ENCODE measurements at places on chromosomes 11 and 22.
A peak's percentile ranks its signal among the peaks of the same experiment; 100 is the strongest.

GRCh38 chr11:76335842-76336241, 45.1 kb downstream of the THAP12 start:
- DNase-seq = no peak

DNA sequence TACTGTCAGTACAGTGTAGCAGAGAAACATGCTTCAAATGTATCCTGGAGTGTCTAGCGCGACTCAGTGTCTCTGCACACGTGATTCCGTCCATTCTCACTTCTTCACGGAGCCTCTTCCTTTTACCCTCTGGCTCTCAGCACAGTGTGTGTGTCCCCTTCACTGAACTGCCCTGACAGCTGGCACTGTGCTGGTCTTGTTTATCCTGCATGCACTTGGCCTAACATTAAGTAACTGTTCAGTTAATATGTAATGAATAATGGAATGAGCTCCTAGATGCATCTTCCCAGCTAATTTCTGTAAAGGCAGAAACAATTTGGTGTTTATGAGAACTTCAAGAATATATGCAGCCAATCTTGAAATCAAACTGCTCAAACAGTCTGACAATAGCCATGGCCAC, 44.4 kb downstream of the KMT5B start:
- DNase-seq = no peak

GRCh38 chr22:42760806-42761565, 40.3 kb upstream of the A4GALT start:
- DNase-seq = no peak

- DNase-seq = no peak
These were observed 22.6 kb upstream of the CCDC134 start for GRCh38 chr22:41777749-41778425.

- DNase-seq = peak; percentile 21
These were observed 65.9 kb upstream of the HMGXB4 start for GRCh38 chr22:35191412-35191811.

- no peak for DNase-seq
These were observed 17.2 kb downstream of the CHADL start for GRCh38 chr22:41223535-41223934.

DNA sequence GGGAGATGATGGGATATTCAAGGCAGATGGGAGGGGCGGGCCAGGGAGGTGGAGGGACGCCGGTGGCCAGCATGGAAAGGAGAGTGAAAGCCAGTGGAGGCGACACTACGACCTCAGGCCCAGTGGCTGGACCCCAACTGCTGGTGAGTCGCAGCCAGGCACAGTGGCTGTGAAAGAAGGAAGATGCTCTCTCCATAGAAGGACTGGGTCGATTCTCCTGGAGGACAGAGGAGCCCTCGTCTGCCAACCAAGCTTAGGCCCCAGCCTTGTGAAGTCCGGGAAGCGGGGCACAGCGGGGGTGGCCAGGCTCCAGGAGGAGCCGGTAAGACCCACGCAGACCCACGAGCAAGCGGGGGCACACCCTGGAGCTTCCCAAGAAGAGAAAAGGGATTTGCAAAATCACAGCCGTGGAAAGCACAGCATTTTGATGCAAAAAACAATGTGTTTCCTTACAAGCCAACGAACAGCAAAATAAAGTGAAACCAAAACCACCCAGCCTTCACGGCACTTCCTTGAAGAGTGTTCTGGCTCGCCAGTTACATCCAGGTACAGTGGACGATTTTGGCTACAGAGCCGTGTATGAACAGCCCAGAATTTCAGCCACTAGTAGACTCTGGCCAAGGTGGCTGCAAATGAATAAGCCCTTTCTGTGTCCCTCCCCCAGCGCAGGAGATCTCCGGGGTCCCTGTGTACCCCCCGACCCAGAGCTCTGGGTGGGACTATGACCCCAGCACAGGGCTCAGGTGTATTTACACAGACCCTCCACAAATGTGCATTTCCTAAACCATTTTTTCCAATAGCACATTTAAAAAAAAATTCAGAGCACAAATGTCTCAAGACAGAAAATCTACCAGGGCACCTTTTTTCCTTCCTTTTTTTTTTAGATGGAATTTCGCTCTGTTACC, 96.9 kb downstream of the TRMU start:
- DNase-seq = no peak

GRCh38 chr22:19634226-19634975, 79.9 kb upstream of the SEPTIN5 start:
- DNase-seq = no peak

GRCh38 chr11:31921081-31921480, 110.0 kb upstream of the PAX6 start:
- no peak for DNase-seq

- DNase-seq = no peak
These were observed 31.2 kb upstream of the RASL10A start for GRCh38 chr22:29346659-29347058.

DNA sequence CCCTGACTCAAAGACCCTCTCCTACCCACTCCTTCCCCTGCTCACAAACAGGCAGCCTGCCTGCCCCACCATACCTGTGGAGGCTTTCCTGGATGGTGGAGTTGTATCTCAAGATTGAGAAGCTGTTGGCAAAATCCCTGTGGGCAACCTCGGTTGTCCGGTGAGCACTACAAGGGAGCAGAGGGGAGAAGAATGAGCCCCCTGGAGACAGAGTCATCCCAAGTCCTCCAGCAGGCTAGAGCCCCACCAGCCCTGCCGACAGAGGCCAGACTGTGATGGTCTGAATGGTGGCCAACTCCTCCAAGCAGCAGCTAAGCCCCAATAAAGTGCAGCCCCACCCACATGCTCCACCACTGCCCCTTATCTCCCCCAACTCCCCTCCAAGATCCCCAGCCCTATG, 17.5 kb downstream of the TMPRSS13 start:
- no peak for DNase-seq

DNA sequence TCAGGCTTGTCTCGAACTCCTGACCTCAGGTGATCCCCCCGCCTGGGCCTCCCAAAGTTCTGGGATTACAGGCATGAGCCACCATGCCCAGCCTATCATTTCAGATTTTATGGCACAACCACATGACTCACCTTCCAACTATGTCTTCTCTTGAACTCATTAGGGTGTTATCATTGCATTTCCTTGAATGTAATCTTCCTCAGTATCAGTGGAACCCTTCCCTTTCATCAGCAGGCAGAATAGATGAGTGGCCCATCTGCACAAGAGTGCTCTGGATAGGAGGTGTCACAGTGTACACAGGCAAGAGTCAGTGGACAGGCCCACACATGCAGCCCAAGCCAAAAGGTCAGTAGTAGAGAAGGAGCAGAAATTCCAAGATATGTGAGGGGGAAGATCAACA, 29.1 kb upstream of the AQP11 start:
- no peak for DNase-seq

GRCh38 chr11:28228196-28228895, 120.2 kb downstream of the METTL15 start:
- no peak for DNase-seq

DNA sequence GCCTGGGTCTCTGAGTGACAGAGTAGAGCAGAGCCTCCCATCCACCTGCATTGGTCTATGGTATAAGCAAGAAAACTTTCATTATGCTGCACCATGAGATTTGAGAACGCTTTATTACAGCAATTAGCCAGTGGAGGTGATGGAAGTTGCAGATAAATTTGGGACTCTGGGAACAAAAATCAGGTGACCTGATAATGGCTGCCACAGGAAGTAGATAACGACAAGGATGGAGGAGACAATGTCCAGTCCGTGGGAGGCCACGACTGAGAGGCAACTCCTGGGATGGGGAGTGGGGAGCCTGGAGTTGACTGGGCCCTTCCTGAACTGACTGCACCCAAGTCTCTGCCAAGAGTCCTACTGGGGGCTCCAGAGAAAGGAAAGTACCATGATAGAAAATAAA, 4.7 kb downstream of the MRGPRD start:
- DNase-seq = peak; percentile 5

GRCh38 chr11:66979336-66979980, 4.4 kb downstream of the C11orf86 start:
- DNase-seq = no peak

DNA sequence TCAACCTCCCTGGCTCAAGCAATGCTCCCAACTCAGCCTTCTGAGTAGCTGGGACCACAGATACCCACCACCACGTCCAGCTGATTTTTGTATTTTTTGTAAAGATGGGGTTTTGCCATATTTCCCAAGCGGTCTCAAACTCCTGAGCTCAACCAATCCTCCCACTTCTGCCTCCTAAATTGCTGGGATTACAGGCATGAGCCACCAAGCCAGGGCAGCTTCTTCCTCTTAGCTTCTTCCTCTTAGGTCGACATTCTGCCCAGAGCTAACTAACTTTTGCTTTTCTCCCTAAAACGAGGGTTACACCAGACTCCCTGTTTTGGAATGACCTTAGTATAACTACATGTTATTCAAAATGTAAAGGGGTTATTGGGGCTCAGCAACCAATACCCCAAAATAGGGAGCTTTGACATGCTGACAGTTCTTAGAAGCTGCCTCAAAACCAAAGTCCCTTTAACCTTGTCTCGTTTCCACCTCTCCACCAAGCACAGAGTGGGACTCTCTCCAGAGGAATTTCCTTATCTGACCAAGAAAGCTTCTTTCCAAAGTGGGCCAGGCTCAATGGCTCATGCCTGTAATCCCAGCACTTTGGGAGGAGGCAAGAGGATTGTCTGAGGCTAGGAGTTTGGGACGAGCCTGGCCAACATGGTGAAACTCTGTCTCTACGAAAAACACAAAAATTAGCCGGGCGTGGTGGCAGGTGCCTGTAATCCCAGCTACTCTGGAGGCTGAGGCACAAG, 7.0 kb downstream of the HPS5 start:
- DNase-seq = no peak

- DNase-seq = peak; percentile 91
These were observed 33.4 kb upstream of the GLYATL1 start for GRCh38 chr11:58905721-58906547.

- DNase-seq = no peak
These were observed 6.9 kb downstream of the VWA5A start for GRCh38 chr11:124122123-124122522.

DNA sequence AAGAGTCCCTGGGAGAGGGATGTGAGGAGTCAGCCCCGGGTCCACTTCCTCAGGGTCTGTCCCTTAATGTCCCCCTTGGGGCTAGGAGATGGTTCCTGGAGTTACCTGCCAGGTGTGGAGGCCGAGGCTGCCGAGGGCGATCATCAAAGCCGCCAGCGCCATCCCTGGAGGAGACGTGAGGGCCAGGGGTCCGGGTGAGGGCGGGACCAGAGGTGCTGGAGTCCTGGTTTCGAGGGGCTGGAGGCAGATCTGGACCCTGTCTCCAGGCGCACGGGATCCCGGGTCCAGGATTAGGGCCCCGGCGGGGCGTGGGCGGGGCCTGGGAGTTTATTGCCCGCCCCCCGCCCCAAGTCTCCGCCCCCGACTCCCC, at the start of gene ART5:
Gene ART5, minus strand, starts transcription at position 292 of the 370 bp plus-strand sequence. Its CDS starts 130 bp downstream, at position 162.
- DNase-seq = no peak

GRCh38 chr11:102592131-102592530, 33.0 kb downstream of the MMP20 start:
- no peak for DNase-seq

DNA sequence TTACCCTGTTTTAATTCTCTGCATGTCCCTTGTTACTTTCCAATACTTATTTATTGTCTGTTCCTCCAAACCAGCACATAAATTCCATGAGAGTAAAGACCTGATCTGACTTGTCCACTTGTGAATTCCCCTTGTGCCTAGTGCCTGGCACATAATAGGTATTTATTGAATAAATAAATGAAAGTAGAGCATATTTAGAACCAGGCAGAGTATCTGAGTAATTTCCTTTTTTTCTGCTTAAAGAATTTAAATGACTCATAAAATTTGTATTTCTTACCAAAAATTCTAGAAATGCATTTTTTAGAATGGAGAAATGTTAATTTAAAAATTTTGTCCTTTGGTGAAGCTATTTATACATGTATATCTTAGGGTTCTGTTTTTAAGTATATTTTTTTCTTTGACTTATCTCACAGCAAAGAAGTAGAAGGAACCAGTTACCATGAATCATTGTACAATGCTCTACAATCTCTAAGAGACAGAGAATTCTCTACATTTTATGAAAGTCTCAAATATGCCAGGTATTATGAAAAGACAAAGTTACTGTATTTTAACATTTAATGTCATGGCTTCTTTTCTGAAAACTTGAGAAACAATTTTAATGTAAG, 96.8 kb downstream of the ATM start:
- DNase-seq = peak; percentile 16

DNA sequence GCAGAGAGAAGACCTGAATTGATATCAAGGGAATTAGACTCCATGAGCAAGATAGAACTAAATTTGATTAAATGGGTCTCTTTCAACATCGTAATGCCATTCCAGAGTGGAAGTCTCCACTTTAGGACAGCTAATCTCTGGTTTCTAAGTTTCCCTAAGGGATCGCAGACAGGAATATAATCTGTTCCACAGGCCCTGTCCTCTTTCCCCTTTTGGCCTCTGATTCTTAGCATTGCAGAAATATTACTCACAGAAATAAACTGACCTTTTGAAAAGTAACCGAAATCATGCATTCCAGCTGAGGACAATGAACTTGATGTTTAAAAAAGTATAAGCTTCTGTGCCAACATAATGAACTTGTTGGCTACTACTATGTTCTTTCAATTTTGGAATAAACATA, 227.8 kb downstream of the ETS1 start:
- DNase-seq = peak; percentile 18

GRCh38 chr11:43164831-43165230, 147.0 kb upstream of the API5 start:
- DNase-seq = no peak

GRCh38 chr11:44598831-44599230, 33.4 kb downstream of the CD82 start:
- no peak for DNase-seq

- peak; percentile 91 for DNase-seq
These were observed 62.5 kb upstream of the PPARA start for GRCh38 chr22:46087816-46088277.

GRCh38 chr11:120314861-120315260, 10.2 kb upstream of the TLCD5 start:
- DNase-seq = no peak

- no peak for DNase-seq
These were observed 357.8 kb upstream of the LARGE1 start for GRCh38 chr22:34278121-34278520.

- DNase-seq = no peak
These were observed at the start of gene SPTBN2 for GRCh38 chr11:66728693-66729385. TSS of gene SPTBN2 (minus strand) at chr11:66729216. CDS start at chr11:66721240, 7,976 bp downstream.

- no peak for DNase-seq
These were observed 99.1 kb downstream of the CD44 start for GRCh38 chr11:35237860-35238715.

GRCh38 chr11:117444711-117445658, 117.3 kb downstream of the CEP164 start:
- DNase-seq = no peak

DNA sequence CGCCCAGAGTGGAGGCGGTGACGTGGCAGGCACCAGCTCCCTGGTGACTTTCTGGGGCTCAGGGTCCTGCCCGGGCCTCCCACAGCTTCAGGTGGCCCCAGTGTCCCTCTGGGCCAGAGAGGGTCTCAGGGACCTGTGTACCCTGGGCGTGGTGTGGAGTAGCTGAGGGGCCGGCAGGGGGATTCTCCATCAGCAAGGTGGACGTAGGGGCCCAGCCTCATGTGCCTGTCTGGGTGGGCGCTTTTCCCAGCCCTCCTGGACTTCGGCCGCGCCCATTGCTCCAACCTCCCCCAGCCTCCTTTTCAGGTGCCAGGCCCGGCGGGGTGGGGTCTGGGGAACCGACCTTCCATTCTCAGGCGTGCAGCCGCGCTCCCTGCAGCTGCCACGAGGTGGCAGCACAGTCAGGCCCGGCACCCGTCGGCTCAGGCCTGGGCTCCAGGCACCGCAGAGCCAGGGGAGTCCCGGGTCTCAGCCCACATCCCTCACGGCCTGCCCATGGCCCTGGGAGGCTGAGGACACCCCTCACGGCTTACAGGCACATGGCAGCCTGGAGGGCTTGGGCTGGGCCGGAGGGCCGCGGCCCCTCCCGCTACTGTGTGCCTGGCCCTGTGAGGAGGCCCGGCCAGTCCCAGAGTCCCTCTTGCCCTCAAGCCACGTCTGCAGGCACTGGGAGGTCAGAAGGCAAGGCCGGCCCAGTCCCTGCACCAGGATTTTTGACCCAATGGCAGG, 19.9 kb upstream of the MUC5B start:
- peak; percentile 94 for DNase-seq
